Fibroblast of skin of right biceps (primary cell): ENCODE measurements at places on chromosomes 4 and X.

GRCh38 chr4:5747738-5748375 is 36.9 kb downstream of the EVC start:
- DNase-seq, result peak; percentile 92

- DNase-seq, result peak; percentile 80
Measured at GRCh38 chr4:120709991-120710390, 212.5 kb downstream of the PRDM5 start.

DNA sequence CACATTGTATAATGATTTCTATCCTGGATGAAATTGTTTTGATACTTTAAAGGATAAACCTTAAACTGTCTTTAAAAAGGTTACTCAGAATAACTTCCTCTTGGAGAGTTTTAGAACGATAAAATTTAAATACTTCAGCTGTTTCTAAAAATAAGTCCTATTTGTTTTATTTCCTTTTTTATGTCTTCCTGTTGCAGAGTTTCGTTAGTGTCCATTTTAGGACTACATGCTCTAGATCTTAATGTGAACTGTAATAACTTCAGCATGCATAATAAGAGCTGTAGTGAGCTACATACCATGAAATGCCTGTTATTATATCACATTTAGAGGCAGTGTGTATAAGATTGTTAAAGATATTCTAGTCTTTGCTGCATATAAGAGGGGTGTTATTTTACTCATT is 14.6 kb downstream of the ATP10D start:
- no peak for DNase-seq

DNA sequence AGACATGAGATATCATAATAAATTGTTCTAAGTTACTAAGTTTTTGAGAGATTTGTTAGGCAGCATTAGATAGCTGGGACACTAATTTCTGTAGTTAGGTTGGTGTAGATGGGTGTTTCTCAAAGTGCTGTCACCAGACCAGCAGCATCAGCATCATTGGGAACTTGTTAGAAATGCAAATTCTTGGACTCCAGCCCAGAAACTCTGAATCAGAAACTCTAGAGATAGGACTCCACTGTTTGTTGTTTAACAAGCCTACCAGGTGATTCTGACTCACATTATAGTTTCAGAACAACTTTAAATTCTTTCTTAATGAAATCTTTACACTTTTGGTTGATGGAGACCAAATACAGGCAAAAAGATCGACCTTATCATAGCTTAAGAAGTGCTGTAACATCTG is 173.7 kb downstream of the PABPC4L start:
- peak; percentile 85 for DNase-seq

- peak; percentile 30 for DNase-seq
Measured at GRCh38 chrX:14015294-14015693, 14.4 kb downstream of the GEMIN8 start.

DNA sequence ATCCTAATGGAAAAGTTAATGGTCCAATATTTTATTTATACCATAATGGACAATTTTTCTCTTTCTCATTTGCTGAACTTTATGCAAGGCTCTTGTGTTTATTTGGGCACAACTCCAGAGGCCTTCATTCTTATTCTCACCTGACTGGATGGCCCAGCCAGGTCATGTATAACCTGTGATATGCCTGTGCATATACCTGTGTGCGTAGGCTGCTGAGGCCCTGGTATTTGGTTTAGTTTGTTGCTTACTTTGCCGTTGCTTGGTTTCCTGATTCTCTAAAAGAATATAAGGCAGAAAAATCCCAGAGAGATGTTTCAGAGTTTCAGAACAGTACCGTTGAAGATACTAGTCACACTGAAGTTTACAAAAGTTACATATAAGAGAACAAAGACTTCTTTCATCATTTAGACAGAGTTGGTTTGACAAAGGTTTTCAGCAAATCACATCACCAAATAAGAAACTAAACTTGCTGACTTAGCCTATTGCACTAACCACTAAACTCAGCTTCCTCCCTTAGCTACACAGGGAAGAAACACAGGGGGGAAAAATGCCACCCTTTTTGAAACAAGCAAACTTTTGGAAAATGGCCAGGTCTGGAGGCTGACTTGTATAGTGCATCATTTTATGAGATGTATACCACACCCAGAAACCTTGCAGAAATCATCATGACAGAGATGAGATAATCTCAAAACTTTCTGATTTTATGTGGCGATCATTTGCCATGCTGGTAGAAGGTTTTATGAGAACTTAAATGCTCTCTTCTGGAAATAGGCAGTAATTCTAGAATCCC is 248.5 kb downstream of the GRIA3 start:
- no peak for DNase-seq

DNA sequence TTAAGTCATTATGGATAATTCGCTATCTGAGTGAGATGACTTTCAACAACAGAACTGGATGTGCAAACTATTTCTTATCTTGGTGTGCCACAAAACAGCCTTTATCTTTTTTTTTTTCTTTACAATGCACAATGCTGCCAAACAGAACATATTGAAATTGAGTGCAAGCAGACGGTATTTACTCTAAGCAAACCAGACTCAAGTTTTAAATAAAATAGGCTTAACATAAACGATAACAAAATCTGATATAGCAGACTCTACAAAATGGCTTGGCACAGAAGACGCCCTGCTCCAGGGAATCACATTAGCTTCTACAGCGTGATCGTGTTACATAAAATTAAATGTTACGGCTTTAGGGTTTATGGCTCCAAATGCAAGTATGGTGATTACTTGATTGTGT is 9.6 kb upstream of the STK32B start:
- DNase-seq, result no peak

DNA sequence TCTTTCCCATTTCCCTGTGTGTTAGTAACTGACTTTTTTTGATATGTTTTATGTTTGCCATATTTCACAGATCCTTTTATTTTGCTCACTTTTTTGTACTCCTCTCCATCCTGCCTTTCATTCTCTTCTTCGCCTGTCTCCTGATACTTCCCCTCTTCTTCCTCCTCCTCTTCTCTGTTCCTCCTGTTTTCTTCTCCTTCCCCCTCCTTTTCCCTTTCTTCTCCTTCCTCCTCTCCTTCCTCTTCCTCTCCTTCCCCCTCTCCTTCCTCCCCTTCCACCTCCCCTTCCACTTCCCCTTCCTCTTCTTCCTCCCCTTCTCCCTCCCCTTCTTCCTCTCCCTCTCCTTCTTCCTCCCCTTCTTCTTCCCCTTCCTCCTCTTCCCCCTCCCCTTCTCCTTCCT is 41.7 kb downstream of the RPGR start:
- DNase-seq, result no peak

DNA sequence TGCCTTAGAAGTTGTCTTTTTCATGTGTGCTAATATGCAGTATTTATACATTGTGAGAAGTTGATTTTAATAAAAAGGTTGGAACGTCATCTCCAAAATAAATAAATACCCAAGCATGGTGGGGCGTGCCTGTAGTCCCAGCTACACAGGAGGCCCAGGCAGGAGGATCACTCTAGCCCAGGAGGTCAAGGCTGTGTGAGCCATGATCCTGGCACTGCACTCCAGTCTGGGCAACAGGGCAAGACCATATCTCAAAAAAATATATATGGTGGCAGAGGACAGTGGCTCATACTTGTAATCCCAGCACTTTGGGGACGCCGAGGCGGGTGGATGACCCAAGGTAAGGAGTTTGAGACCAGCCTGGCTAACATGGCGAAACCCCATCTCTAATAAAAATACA is 6.4 kb downstream of the SLBP start:
- no peak for DNase-seq

DNA sequence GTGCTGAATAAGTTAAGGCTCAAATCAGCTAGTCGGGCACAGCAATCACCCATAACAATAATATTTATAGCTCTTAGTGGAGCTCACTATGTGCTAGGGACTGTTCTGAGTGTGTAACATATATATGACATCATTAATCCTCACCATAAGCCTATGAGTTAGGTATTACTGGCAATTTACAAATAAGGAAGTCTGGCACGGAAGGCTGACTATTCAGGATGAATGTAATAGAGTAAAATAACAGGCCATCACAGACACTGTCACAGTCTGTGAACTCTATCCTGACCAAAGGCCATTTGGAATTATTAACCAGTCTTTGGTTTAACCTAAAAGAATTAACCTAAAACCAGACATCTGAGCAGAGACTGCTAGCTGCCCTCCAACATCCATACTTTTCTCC is 119.3 kb downstream of the C4orf51 start:
- no peak for DNase-seq
